Thymus (tissue), 14 donors: ENCODE measurements at places on chromosomes 2 and 18. TPM values are rescaled to one million over a fixed set of nuclear protein-coding genes. Genes with fewer than 3 reads are reported as not detected.

CXCR1 gene
- 0.24 TPM for total RNA-seq

CIAO1 gene
- 51.3 TPM for total RNA-seq

MPP4 gene
- 0.05 TPM for total RNA-seq

LOXL3 gene
- 1.4 TPM for total RNA-seq

SIX3 gene
- not detected for total RNA-seq

CCDC178 gene
- total RNA-seq, result 0.24 TPM

ANKAR gene
- 10.0 TPM for total RNA-seq

PLA2R1 gene
- total RNA-seq, result 0.90 TPM

REG3G gene
- total RNA-seq, result 0.09 TPM

GREB1 gene
- 0.24 TPM for total RNA-seq

PROC gene
- 0.71 TPM for total RNA-seq

MARCHF4 gene
- under 0.01 TPM for total RNA-seq

ABCG8 gene
- total RNA-seq, result under 0.01 TPM

TMEM198 gene
- total RNA-seq, result 0.52 TPM

ROCK1 gene
- total RNA-seq, result 37.6 TPM

PLCL1 gene
- total RNA-seq, result 16.5 TPM

ZNF396 gene
- total RNA-seq, result 1.7 TPM

TBR1 gene
- 0.05 TPM for total RNA-seq

FAM228A gene
- total RNA-seq, result 0.66 TPM

HOXD3 gene
- total RNA-seq, result 0.28 TPM

APOB gene
- total RNA-seq, result 0.09 TPM

ZNF407 gene
- 9.7 TPM for total RNA-seq

MTCL1 gene
- 11.0 TPM for total RNA-seq

CD8B2 gene
- total RNA-seq, result 22.1 TPM

KLHL41 gene
- 5.2 TPM for total RNA-seq

RAB6C gene
- total RNA-seq, result 0.05 TPM

ANKRD30BL gene
- 0.19 TPM for total RNA-seq

TEKT4 gene
- total RNA-seq, result 0.05 TPM

STK25 gene
- 86.6 TPM for total RNA-seq

NOSTRIN gene
- 2.8 TPM for total RNA-seq

TACR1 gene
- 0.24 TPM for total RNA-seq

MTLN gene
- total RNA-seq, result 51.2 TPM

REG3A gene
- 0.05 TPM for total RNA-seq

MC4R gene
- 0.33 TPM for total RNA-seq

CARF gene
- 14.1 TPM for total RNA-seq

LDLRAD4 gene
- 80.0 TPM for total RNA-seq

SERPINB12 gene
- 2.6 TPM for total RNA-seq

IFT172 gene
- total RNA-seq, result 7.6 TPM

NYAP2 gene
- total RNA-seq, result 0.05 TPM

BMPR2 gene
- 7.5 TPM for total RNA-seq

ADGRF3 gene
- total RNA-seq, result 0.33 TPM

ZSWIM2 gene
- not detected for total RNA-seq

FHOD3 gene
- 0.90 TPM for total RNA-seq

FAM237A gene
- total RNA-seq, result not detected

RGPD6 gene
- 10.0 TPM for total RNA-seq

SCYGR4 gene
- not detected for total RNA-seq

KIAA2012 gene
- 0.19 TPM for total RNA-seq

LYG1 gene
- total RNA-seq, result 1.8 TPM

WDR54 gene
- total RNA-seq, result 35.6 TPM

GAREM2 gene
- 0.71 TPM for total RNA-seq

UGT1A8 gene
- total RNA-seq, result 0.24 TPM

GKN2 gene
- 0.24 TPM for total RNA-seq

POTEJ gene
- total RNA-seq, result 0.09 TPM

TMEM247 gene
- total RNA-seq, result not detected

SLC39A6 gene
- total RNA-seq, result 20.5 TPM

FOXI3 gene
- total RNA-seq, result 0.05 TPM
